Uterus (tissue), 4 donors: ENCODE measurements at places on chromosomes 7 and 10.

- DNase-seq: no peak
Observed at GRCh38 chr10:68049289-68050078, 25.6 kb downstream of the HERC4 start.

GRCh38 chr7:76333511-76334101, 25.2 kb downstream of the YWHAG start:
- DNase-seq: peak; percentile 20

GRCh38 chr10:132955479-132955878, 13.1 kb upstream of the CFAP46 start:
- DNase-seq: no peak

DNA sequence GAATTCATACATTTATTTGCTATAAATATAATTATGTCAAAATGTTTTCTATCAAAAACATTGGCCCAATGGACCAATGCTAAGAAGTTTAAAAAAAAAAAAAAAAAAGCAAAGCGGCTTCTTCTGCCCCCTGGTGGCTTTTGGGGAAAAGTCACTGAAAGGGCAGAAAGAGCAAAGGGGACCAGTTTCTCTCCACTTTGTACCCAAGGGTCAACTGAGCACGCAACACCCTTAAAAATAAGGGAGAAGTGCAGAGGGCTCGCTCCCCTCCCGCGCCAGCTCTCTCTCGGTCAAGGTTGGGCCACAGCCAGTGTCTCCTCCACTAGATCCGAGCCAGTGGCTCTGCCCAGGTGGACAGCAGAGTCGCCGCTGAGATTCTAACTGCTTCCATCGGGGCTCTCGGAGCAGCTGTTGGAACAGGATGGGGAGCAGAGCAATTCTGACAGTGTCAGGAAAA, 136.4 kb upstream of the FGFR2 start:
- DNase-seq: no peak

- DNase-seq: no peak
Observed at GRCh38 chr7:105470846-105471245, 51.2 kb downstream of the PUS7 start.

- no peak for DNase-seq
Observed at GRCh38 chr10:13340068-13340467, 8.0 kb downstream of the SEPHS1 start.

DNA sequence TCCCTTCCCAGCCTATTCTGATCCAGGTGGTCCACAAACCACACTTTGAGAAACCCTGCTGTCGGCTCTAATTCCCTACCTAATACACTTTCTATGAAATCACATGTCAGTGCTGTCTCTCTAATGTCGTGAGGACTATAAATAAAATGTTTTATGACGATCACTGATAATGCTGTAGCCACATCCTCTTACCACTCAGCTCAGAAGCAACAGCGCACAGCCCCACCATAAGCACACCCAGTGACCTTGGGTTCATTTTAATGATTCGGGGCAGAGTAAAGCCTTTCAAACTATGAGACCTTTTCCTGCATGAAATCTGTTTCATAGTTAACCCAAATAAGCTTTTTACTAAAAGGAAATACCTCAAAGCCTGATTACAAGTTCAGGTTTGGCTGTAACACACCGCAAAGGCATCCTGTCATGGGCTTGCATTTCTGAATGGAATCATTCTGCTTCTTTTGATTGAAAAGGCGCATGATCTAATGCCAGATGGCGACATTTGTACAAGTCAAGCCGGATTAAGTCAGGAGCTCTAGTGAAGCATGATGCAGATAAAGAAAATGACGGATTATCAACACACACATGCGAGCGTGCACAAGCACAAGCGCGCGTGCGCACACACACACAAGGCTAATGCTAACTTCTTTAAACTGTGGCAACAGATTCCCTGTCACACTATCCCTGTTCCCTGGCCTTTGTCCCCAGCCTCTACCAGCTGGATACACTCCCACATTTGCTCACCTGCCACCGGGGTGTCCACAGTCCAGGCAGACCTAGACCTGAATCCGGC, 180.5 kb upstream of the PDE1C start:
- no peak for DNase-seq

DNA sequence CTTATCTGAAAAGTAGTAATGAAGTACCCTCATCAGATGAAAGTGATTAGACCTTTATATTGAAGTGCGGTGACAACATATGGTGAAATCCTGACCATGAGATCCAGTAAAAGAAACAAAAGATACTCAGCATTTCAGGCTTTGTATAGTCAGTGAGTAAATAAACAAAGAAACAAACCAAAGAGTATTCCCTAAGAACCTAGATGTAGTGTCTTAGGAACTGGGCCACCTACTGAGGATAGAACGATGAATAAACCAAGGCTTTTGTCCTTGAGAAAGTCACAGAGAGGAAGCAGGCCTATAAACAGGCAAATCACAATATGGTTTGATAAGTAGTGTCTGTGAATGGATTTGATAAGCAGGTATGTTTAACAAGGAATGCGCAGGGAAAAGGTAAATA, 46.2 kb downstream of the ZNF277 start:
- no peak for DNase-seq

- no peak for DNase-seq
Observed at GRCh38 chr10:100528921-100529474, 673 bp downstream of the NDUFB8 start.

DNA sequence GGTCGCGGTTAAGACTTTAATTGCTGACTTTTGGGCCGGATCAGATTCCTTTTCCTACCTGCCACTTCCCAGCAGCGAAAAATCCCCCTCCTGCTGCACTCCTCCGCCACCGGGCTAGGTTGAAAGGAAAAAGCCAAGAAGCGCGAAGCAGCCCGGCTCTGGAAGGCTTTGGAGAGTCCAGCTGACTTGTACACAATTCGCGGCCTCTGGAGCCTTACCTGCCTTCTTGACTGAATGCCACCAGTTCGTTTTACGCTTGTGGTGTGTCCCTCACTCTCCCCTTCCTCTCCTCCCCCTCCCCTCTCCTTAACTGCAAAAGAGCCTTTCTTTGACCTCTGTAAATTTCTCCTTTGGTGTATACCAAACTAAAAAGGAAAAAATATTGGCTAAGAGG, 2.7 kb upstream of the FEZF1 start:
- no peak for DNase-seq

- no peak for DNase-seq
Observed at GRCh38 chr10:91642831-91643692, 10.2 kb upstream of the PPP1R3C start.

DNA sequence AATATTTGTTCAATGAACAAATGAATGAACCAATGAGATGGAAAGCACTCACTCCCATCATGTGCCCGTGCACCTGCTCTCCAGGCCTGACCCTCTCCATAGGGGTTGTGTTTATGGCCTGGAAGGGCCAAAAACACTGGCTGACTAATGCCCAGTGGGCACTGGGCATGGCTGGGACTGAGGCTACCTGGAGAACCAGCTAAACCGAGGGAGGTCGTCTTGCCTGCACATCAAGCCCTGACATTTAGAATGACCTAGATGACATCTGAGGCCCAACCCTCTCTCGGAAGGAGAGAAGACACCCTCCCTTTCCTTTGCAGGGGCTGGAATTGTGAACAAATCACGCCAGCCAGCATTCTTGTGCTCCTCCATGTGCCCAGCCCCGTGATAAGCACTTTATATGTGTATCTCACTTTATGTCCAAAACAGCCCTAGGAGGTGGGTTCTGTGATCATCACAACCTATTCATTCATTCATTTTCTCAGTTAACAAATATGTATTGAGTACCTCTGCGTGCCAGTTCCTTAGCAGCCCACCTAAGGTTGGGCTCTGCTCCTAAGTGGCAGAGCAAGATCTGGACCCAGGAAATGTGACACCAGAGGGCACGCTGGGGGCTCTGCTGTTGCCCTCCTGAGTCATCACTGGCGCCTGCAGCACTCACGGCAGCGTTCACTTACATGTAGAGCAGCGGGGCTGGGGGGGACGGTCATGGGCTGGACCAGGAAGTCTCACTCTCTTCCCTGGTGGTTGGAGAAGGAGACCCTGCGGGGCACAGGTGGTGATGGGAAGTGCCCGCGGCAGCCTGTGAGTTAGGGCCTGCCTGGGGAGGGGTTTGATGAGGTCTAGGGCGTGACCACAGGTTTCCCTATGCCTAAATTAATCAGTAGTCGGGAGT, 52.0 kb downstream of the TSPAN15 start:
- DNase-seq: peak; percentile 15

DNA sequence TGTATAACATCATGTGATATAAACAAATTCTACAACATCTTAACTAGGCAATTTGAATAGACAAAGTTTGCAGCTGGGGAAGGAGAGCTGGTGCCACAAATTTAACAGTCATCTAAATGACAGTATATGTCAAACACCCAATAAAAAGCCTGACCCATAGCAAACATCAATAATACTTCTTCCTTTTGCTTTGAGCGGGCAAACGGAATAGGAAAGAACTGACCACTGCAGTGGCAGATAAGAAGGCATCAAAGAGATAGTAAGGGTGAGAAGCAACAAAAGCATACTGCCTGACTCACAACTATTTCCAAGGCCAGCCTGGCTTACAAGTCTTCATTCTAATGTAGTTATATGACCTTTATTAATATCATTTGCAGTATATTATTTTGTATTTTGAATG, 99.9 kb downstream of the LRRN3 start:
- no peak for DNase-seq

GRCh38 chr10:100232101-100232500, 2.7 kb upstream of the CHUK start:
- DNase-seq: no peak

GRCh38 chr7:141785706-141786552, 4.1 kb upstream of the TAS2R5 start:
- no peak for DNase-seq

DNA sequence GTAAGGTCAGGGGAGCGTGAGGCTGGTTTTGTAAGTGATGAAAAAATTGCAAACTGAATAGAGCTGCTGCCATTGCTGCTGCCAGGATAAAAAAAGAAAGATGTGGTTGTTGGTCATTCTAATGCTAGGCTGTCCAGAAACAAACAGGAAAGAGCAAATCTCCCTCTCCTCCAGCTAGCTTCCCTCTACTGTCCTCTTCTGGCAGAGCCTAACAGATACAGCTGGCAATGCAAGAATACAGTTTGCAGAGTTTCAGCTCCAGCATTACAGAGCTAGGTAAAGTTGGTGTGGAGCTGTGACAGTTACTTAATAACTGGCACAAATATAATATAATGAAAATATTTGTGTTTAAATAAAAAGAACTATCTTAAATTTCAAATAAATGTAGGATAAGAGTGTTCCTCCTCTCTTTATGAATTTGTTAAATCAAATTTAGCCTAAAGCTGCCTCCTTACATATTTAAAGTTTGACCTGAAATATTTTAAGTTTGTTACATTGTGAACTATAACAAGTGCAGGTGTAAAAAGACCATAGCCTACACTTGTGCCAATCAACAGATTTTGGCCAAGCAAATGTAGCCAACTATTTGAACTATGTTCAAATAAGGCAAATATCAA, 407.7 kb downstream of the SH2D4B start:
- DNase-seq: no peak

DNA sequence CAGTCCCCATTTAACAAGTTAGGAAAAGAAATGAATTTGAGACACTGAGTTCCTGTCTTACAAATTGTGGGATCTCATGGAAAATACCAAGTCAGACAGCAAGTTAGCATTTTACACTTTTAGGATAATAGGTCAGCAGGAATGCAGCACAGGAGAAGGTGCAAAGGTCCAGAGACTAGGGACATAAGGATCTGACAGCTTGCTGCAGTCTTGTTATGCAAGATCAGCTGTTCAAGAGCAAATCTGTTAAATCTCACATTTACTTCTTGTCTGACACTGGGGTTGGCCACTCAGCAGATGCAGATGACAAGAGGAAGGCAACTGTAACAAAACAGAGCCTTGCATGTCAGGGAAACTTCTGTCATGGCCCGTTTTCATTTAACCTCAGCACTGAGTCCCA, 239.6 kb downstream of the PHF14 start:
- no peak for DNase-seq

- no peak for DNase-seq
Observed at GRCh38 chr7:33192695-33193291, 63.4 kb downstream of the BBS9 start.

DNA sequence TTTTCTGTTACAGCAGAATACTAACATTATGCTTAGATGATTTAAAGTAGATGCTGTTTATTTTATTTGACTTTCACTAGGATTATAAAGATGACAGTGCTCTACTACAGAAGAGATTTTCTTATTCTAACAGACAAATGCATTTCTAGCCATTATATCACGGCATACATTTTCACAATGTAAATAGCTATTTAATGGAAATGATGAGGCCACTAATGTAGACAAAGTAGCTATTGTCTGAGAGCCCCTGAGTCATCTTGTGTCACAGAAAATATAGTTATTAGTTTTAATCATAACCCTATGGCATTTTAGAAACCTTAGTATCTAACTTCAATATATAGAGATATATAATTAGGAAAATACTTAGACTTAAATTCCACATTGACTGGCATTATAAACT, 158.0 kb upstream of the AHR start:
- DNase-seq: no peak

DNA sequence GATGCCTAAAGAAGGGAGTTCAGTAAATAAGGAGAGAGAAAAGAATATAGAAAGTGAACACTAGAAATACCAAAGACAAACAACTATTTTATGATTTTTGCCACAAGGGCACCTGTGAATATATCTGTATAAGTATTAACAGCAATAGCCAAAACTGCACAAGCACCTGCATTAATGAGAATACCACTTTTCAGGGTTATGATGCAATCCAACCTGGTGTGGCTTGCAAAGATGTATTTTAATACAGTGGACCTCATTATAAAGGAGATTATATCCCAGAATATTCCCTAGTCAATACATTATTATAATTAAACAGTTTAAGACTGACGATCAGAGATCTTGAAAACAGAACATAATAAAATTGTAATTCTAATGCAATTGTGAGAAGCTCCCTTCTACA, 4.0 kb downstream of the BRAF start:
- DNase-seq: no peak

- no peak for DNase-seq
Observed at GRCh38 chr7:31340603-31341002, at the start of gene NEUROD6. NEUROD6 (minus strand) TSS chr7:31340726; CDS start chr7:31339268, 1,458 bp downstream.

- no peak for DNase-seq
Observed at GRCh38 chr7:122988333-122988732, 7.2 kb downstream of the TAS2R16 start.

DNA sequence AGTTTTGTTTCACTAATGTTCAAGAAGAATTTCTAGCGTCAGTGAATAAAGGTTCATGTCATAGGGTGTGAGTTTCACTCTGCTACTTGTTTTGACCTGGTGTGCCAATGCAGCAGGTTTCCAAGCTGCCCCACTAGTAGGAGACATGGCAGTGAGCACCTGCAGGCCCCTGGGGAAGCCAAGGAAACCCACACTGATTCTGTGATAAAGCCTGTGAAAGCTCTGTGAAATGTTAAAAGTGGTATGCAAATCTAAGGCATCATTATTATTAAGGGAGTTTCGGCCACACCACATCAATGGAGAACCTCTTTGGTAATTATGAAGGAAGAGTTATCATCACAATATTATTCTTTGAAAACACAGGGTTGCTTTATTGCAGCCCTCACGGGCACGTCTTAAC, 46.4 kb downstream of the ABCB5 start:
- DNase-seq: no peak

GRCh38 chr7:32357535-32358277, 132.5 kb downstream of the LSM5 start:
- no peak for DNase-seq

- no peak for DNase-seq
Observed at GRCh38 chr7:34451923-34452322, 206.1 kb upstream of the NPSR1 start.
